ENCODE measurements at places on chromosomes 13 and 19.
A peak's percentile ranks its signal among the peaks of the same experiment; 100 is the strongest.

DNA sequence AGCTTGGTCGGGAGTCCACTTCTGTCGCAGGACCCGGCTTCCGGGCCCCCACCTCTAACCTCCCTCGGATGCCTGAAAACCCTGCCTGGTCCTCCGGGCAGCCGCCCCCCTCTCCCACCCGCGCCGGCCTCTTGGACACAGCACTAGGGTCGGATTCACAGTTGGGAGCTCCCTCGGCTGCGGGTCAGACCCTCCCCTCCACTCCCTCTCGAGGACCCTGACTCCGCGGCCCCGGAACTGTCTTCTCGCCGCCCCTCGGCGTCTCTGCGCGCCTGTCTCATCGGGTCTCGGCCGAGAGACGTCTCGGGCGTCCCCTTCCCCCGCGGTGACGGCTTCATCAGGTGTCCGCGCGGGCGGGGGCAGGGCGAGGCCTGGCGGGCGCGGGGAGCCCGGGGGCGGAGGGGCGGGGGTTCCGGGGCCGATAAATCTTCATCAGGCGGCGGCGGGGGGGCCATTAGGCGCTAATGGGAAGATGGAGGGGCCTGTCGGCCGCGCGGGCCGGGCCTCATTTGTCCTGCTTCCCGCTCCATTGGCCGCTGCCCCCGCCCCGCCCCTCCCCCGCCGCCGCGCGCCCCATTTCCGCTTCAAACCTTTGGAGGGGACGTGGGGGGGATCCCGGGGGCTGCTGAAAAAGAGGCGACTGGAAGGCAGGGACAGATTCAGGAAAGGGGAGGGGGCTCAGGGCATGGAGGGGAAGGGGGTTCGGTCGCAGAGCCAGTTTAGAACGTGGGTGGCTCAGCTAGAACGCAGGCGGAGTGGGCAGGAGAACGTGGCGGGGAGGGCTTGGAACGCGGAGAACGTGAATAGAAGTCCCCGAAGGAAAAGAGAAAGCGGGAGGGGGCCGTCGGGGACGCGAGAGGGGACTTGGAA is 11.8 kb upstream of the ERFL start:
- no peak for DNase-seq

DNA sequence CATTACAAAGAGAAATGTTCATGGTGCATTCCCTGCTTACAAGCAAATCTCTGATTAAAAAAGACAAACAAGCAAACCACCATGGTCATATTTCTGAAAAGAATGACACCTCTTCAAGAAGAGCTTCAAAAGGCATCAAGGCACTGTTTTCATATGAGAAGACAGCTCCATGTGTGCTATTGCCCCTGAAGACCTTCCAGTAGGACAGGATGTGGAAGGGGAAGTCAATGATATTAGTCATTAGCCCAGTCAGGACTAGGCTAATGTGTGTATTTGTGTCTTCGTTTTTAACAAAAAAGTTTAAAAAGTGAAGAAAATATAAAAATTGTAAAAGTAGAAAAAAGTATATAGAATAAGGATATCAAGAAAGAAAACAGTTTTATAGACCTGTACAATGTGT is 534.7 kb upstream of the ARGLU1 start:
- DNase-seq: no peak

DNA sequence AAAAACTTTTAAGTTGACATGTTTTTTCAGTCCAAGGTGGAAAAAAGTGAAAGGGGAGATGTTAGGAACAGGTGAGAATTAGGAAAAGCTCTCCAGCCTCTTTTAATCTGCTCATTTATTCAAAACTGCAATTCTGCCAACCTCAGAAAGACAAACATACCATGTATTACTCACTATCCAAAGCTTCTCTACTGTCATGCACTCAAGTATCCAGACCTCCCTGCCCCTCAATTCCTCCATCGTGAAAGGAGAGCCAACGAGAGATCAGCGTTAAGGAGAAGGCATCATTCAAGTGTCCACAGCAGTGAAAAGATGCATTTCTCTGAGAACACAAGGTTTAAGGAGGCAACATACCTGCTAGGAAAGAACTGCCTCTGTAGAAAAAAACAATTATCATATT is 24.5 kb downstream of the DIAPH3 start:
- no peak for DNase-seq

DNA sequence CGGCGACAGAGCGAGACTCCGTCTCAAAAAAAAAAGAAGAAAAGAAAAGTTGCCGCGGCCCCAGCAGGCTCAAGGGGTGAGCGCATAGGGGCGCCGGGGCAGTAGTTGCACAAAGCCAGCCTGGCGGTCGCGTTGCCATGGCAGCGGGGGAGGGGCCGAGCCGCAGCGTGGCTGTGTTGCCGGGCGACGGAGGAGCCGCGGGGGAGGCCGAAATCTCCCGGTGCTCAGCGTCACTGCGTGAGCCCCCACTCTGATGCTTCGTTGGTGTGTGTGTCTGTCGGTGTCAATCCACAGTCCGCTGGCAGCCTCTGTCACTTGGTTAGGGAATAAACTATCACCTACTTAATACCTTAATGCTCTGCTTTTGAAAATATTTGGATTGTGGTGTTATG is 82.9 kb upstream of the C1QTNF9B start:
- peak; percentile 27 for DNase-seq

- no peak for DNase-seq
These were observed 2.8 kb upstream of the CEACAM5 start for GRCh38 chr19:41705393-41706174.

DNA sequence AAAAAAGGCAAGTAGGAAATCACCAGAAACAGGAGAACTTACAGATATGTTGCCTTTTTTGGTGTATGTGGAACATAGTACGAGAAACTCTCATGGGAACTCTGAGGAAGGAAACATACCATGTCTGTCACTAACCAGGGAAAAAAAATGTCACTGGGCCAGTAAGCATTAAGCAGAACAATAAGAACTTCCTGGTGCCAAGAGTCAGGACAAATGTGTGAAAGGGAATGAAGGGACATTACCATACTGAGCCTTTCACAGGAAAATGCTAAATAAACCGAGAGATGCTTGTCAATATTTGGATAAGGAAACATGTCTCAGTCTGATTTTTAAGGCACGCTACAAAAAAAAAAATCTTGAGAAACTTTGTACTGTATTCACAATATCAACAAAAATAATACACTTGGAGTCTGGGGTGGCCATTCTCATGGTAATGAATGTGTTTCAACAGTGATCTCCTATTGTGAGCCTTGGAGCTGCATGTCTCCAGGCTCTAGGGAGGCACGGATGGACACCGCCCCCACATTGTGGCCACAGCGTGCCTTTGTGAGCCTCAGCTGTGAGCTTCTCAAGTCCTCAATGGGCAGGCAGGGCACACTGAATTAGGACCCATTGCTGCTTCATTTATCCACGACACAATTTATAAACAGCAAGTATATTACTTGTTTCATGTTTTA is 113.0 kb upstream of the ARGLU1 start:
- DNase-seq: no peak

- no peak for DNase-seq
These were observed 15.2 kb upstream of the TOMM40 start for GRCh38 chr19:44875666-44876451.

GRCh38 chr13:99698816-99699099 is 197.5 kb downstream of the TM9SF2 start:
- no peak for DNase-seq

GRCh38 chr19:6362351-6362801 is 1.0 kb downstream of the CLPP start:
- no peak for DNase-seq

GRCh38 chr13:41955605-41956004 is 5.3 kb downstream of the VWA8 start:
- no peak for DNase-seq

- DNase-seq: no peak
These were observed 44.3 kb downstream of the ZNF146 start for GRCh38 chr19:36259211-36259610.

- no peak for DNase-seq
These were observed 109.4 kb downstream of the KCTD15 start for GRCh38 chr19:33905937-33906577.

GRCh38 chr19:1051791-1052190 is 11.9 kb downstream of the ABCA7 start:
- DNase-seq: no peak

Data from NCI-H524 treated with DMSO at 0.1 percent for 48 hours (cell line).